T-helper 17 cell (primary cell): ENCODE measurements at places on chromosomes 7 and 10.

GRCh38 chr10:30056281-30056680 lies 3.1 kb downstream of the JCAD start:
- DNase-seq, result no peak

GRCh38 chr7:127532151-127532550 lies 53.2 kb downstream of the GCC1 start:
- DNase-seq, result no peak

GRCh38 chr7:30019960-30020359 lies 6.5 kb downstream of the FKBP14 start:
- no peak for DNase-seq

GRCh38 chr10:119166118-119166500 lies 595 bp upstream of the SFXN4 start:
- DNase-seq, result no peak

DNA sequence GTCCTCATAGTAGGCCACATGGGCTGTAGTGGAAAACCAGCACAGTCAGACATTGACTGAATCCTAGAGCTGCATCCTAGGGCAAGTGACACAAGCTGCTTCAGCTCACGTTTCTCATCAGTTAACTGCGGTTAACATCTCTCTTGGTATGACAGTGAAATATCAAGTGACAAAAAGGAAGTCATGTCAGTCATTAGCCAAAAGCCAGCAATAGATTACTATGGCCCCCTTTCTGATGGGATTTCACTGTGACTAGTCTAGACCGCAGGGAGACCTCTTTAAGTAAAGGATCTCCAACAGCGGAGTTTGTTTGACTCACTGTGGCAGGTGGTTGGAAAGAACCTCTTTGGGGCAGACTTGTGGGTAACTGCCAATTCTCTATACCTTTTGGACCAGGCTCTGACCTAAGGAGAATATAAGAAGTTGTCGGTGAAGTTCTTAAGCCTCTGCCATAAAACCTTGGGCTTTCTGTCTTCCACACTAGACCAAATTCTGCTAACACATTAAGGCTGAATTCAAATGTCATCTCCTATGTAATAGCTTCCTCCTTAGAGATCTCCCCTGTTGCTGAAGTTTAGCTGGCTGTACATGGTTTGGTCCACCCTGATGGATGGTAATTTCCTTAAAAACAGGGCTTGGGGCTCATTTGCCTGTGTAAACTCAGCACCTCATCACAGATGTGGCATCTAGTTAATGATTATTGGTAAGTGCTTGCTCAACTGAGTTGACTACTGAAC lies 115.3 kb downstream of the SGMS1 start:
- no peak for DNase-seq

DNA sequence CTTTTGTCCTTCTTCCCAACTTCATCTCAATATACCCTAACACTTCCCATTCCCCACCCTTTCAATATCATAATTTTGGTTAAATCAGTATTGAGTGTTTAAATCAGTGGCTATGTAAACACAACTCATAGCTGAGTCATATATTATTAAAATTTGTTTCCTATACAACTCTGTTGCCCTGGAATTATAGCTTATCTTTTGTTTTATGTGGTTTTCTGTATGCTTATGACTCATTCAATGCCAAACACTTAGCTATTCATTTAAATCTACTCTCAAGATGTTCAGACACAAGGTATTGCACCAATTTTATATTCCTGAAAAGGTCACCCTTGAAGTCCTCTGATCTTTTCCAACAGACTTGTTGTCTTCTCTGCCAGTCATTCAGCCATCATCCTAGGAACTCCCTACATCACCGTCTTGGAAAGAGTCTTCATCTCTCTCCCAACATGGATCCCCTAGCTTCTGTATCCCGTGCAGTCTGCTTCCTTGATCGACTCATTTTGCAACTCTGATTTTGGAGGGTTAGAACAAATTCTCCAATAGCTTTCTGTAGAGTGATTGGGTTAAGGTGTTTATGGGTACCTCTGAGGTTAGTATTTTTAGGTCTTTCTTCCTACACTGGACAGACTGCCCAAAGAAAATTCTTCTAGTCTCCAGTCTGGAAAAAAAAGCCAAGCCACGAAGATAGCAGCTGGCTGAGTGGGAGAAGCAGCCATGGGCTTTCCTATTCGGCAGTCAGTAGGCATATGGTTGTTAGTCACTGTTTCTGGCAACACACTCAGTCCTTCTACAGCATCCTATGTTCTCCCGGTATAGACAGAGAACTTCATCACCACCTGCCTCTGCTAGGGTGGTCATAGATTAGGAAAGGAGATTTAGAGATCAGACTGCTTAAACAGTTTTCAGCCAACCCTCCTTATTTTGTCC lies 102.1 kb downstream of the CRPPA start:
- no peak for DNase-seq

DNA sequence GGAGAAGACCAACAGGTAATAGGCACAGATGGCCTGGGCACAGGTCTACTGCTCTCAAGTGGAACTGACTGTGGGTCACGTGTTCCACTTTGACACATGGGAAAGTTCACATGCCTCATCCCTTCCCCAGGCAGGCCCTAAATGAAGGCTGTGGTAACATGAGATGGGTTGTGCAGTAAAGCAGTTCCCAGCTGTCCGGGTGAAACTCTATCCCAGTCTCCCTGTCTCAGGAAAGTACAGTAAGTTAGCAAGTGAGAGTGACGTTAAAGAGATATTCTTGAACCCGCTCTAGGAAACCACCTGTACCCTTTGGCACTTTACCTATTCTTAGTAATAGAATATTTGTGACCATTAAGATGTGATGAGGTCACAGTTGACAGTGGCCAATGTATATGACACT lies 343.7 kb upstream of the AOAH start:
- no peak for DNase-seq

DNA sequence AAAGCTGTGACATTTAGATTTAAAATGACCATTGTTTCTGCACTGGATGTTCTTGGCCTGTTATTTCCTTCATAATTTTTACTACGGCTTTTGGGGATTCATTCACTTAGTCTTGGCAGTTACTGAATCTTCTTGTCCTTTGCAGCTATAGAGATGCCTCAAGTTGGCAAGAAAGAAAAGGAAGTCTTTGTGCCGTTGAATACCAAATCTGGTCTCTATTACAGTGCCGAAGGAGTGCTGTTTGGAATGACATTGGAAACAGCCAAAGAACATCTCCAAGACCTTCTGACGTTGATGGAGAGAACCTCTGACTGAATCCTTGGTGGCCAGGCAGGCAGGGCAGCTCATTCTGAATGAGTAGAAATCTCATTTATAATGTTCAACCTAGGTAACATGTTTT lies 54.3 kb upstream of the NRP1 start:
- DNase-seq, result no peak

GRCh38 chr10:77179015-77179695 lies 458.5 kb downstream of the KCNMA1 start:
- DNase-seq, result no peak

GRCh38 chr10:129330211-129330610 lies 136.8 kb upstream of the MGMT start:
- no peak for DNase-seq

DNA sequence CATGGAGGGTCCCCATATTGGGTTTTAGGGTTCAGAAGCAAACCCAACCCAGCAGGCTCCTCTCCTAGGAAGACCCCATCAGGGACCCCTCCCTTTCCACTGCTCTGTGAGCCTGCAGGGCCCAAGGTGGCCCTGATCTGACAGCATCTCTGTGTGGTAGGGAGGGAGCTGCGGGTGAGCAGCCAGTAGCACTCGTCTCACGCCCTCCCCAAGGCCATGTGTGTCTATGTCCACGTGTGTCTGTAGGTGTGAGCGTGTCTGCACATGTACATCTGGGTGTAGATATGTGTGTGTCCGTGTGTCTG lies 103.5 kb upstream of the FAM20C start:
- no peak for DNase-seq

DNA sequence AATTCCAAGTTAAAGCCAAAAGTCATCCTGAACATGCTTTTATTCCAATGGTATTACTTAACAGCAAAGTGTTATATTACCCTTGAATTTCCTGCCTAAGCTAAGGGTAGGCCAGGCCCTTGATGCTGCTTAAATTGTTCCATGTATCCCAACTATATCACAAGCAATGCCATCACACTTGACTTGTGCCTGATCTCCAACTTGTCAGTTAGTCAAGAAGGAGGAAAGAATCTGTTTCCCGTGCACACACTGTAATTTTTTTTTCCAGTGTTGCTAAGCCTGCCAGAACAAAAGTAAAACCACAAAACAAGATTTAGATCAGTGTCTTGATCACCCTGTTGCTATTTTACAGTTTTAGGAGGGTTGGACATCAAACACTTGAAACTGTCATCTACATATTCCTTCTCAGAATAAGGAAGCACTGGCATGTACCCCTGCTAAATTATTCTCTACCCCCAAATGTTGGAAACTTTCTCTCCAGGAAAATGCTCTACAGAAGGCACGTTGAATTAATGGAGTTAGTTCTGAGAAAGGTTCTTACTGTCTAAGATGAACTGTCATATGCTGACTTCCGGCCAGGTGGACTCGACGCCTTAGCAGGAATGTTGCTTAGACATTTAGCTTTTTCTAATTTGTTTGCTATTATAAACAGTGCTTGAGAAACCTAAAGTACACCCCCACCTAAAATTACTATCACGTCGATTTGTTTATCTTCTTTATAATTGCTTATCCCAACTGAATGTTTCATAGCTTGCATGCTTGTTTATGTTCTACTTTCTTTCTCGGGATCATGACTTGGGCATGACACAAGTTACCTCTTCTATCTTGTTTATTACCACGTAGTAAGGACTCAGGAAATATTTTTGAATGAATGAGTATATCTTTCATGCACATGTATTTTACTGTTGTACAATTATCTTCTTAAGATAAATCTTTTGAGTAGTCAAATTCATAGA lies 105.5 kb upstream of the ZNF438 start:
- DNase-seq, result no peak
